NCI-H69 (cell line): ENCODE measurements at places on chromosomes 12 and 14.

DNA sequence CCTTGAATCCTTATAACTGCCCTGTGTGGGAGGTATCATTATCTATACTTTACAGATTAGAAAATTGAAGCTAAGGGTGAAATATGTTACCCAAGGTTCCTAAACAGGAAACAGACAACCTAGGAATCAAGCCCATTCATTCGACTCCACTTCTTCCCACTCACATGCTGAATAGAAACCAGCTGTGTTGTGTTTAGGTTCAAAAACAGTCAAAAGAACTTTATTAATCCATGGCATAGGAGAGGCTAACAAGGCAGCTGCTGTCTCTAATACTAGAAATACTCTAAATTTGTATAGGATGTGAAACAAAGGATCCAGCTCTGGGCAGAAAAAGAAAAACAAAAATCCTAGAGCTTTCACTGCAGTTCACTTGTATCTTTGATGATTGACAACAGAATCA is 9.9 kb downstream of the AMDHD1 start:
- DNase-seq = no peak

- DNase-seq = peak; percentile 75
Measured at GRCh38 chr14:23562822-23563472, 4.6 kb downstream of the AP1G2 start.

GRCh38 chr12:110277530-110278254 is 3.4 kb upstream of the ATP2A2 start:
- DNase-seq = peak; percentile 29

DNA sequence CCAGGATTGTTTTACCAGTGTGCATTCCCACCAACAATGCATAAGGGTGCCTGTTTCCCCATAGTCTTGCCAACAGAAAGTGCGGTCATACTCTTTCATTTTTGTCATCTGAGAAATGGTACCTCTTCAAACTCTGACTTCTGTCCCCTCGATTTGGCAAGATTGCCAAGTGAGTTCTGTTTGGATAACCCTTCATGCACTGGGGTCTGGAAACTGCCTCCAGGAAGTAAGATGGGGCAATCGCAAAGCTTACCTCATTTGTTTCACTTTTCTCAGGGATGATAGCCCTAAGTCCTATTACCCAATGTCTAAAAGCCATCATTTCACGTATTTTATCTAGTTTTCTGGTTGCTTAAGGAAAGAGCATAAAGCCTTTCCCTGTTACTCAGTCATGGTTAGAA is 28.6 kb upstream of the NR1H4 start:
- no peak for DNase-seq

DNA sequence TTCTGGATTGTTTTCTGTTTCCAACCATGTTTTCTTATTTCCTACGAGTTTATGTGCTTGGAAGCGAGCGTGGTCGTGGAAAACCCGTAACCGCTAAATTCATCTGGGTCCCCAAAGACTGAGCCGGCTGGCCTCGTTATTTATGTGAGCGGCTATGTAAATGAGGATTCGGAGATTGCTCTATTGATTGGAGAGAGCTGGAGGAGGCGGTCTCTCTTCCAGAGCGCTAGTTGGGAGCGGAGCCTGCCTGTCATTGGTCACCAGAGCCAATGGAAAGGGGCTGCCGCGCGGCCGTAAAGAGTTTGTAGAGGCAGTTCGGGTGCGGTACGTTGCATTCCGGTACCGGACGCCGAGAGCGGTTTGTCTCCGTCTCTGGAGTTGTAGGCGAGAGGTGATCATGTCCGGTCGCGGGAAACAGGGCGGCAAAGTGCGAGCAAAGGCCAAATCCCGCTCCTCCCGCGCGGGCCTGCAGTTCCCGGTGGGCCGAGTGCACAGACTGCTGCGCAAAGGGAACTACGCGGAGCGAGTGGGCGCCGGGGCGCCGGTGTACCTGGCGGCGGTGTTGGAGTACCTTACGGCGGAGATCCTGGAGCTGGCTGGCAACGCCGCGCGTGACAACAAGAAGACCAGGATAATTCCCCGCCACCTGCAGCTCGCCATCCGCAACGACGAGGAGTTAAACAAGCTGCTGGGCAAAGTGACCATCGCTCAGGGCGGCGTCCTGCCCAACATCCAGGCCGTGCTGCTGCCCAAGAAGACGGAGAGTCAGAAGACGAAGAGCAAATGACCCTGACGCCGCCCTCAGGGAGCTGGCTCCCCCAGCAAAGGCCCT is 29.0 kb downstream of the WBP11 start:
- peak; percentile 96 for DNase-seq

- peak; percentile 79 for DNase-seq
Measured at GRCh38 chr14:96268431-96269358, 12.7 kb downstream of the BDKRB1 start.

DNA sequence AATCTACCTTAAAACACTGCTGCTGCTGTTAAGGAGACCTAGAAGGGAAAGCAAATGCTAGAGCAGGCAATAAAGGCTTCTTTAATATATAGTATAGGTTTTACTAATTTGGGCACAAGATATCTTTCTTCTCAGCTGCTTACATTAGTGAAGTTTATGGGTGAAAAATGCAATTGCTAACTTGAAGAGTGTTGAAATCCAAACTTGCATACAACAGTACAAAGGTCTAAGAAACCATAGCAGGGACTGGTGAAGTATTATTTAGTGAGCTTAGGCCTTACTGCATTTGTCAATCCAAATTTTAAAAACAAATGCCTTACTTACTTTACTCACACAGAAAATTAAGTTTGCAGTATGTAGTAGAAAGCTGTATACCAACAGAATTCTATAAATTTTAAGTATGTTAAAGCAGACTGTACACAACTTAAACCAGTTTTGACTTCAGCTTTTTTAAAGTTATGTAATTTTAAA is 1.4 kb upstream of the AP4S1 start:
- DNase-seq = no peak

- DNase-seq = peak; percentile 58
Measured at GRCh38 chr12:42180990-42181596, 36.4 kb upstream of the GXYLT1 start.

DNA sequence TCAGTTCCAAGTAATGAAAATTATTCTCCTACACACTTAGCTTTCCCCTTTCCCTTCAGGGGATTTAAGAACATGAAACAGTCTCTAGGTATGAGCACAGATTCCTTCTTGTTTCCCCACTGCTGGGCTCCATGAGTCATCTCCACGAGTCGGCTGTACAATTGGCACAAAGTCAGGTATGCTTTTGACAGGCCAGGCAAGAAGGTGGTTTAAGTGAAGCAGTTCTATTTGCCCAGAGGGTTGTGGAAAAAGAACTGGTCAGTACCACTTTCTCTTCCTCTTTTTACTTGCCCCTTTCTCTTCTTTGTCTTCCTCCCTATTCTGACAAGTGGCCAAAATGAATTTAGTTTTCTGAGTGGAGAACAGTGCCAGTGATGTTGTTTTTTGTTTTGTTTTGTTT is 16.3 kb downstream of the DYNC1H1 start:
- DNase-seq = no peak

- no peak for DNase-seq
Measured at GRCh38 chr14:89227496-89227836, 189.6 kb downstream of the FOXN3 start.

GRCh38 chr12:99137124-99137855 is 492.2 kb downstream of the APAF1 start:
- DNase-seq = no peak

DNA sequence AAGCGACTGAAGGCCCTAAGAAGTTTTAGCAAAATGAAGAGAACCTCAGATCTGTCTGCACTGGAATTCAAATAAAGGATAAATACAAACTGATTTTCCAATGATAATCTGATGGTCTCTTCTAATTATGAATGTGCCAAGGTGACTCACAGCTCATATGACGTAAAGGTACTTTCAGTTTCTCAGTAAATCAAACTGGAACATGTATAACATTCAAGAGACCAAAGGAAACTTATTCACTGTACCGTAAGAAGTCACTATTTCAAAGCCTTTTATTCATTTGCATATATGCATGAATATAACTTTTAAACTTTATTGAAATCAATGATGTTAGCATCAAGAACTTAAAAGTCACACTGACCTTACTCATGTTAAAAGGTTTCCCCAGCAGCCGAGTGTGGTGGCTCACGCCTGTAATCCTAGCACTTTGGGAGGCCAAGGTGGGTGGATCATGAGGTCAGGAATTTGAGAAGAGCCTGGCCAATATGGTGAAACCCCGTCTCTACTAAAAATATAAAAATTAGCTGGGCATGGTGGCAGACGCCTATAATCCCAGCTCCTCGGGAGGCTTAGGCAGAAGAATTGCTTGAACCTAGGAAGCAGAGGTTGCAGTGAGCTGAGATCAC is 52.2 kb downstream of the ATXN2 start:
- DNase-seq = no peak

DNA sequence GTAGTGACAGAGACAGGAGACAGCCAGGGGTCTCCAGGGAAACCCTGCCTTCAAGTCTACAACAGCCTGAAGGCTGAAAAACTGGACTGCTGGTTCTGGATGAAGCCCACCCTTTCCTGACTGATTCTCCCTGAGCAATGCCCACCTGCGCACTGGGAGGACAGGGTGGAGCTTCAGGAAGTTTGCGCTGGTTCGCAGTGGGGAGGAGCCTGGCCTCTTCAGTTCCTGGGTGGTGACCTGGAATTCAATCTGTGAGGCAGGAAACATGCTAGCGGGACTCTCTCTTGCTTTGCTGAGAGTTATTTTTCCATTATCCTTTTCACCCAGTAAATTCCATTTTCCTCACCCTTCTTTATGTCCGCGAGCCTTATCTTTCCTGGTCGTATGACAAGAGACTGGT is 600.8 kb downstream of the TRHDE start:
- peak; percentile 40 for DNase-seq
